CD4-positive, alpha-beta T cell treated with Interleukin-4 for 1 hour (primary cell): ENCODE measurements at places on chromosomes 2 and 18.

- no peak for DNase-seq
Observed at GRCh38 chr2:213171147-213171546, 19.7 kb upstream of the IKZF2 start.

DNA sequence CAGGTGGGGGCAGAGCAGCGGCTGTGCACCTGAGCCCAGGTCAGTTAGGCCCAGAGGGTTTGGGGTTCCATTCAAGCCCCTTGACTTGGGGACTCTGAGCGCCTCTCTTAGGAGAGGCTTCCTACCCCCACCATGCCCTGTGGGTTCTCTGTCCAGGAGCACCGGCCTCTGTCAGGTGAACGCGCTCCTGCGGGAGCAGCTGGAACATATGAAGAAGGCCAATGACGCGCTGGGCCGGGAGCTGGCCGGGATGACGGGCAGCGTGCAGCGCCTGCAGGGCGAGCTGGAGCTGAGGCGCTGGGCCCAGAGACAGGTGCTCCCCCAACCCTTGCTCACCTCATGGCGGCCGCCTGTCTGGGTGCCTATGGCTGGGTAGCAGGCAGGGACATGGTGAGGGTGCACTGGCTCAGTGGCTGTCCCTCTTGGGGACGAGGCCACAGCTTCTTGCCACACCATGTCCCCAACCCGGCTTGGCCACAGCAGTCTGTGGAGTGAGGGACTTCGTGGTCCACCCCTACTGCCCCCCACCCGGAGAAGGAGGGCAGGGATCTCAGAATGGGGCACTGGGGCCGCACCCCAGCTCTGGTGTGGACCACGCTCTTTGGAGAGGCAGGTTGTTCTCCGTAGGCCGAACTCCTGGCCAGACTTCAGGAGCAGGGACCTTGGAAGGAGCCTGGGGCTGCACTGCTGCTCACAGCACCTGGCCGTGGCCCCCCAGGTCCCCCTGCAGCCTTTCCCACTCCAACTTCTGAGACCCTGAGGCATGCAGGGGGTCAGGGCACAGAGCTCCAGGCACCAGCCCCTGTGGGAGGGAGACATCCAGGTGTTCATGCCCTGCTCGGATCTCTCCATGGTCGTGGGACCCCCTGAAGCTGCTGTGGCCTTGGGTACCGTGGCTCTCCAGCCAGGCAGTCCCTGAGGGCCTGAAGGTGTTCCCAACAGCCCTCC lies 19.7 kb downstream of the CROCC2 start:
- peak; percentile 9 for DNase-seq

DNA sequence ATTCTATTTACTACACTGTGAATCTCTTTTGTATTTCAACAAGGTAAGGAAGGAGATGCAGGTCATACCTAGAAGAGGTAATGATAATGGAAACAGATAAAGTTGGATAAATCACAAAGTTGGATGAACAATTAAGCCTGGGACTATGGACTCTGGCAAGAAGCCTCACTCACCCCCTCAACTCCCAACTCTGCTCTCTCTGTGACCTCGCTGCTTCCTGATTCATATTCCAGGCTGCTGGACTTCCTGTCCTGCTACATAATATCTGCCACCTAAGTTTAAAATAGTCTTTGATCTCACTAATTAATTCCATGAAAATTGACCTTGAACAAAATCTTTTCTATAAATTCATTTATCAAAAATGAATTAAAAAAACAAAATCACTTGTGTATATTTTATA lies 215.3 kb downstream of the CALCRL start:
- no peak for DNase-seq

GRCh38 chr18:59358414-59358711 lies 702 bp downstream of the LMAN1 start:
- DNase-seq = no peak

- no peak for DNase-seq
Observed at GRCh38 chr2:216051350-216051749, 30.3 kb downstream of the PECR start.

GRCh38 chr18:48659188-48660009 lies 120.6 kb downstream of the CTIF start:
- DNase-seq = no peak
